ENCODE measurements at places on chromosomes 5 and 9. TPM values are rescaled to one million over a fixed set of nuclear protein-coding genes. Genes with fewer than 3 reads are reported as not detected.

GRCh38 chr9:20387062-20387461 lies 235.2 kb downstream of the MLLT3 start:
- no peak for DNase-seq

ACTL7A gene
- total RNA-seq: not detected

PCDHGA1 gene
- 0.75 TPM for total RNA-seq

GRCh38 chr5:14373685-14374084 lies 207.9 kb upstream of the OTULINL start:
- no peak for DNase-seq

GRCh38 chr5:105812304-105812703 lies 1858.4 kb downstream of the EFNA5 start:
- DNase-seq: no peak

- DNase-seq: no peak
These were observed 48.4 kb downstream of the TNFSF15 start for GRCh38 chr9:114757395-114757794.

GRCh38 chr5:154002093-154002492 lies 36.6 kb downstream of the FAM114A2 start:
- no peak for DNase-seq

IFNB1 gene
- not detected for total RNA-seq

DNA sequence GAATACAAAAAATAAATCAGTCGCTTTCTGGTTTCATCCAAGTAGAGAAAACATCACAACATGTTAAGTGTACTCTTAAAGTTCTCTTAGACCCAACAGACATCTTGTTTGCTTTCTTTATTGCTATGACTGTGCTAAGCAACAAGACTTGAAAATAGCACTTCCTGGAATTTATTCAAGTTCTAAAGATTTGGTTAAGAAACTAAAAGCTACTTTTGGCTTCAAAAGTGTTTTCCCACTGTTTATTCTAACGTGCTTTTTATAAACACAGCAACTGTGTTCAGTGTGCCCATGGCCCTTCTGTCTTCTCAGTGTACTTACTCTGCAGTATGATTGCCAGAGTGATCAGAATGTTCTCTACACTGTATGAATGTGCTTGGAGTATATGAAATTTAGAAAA lies 109.8 kb downstream of the GIN1 start:
- no peak for DNase-seq

DNA sequence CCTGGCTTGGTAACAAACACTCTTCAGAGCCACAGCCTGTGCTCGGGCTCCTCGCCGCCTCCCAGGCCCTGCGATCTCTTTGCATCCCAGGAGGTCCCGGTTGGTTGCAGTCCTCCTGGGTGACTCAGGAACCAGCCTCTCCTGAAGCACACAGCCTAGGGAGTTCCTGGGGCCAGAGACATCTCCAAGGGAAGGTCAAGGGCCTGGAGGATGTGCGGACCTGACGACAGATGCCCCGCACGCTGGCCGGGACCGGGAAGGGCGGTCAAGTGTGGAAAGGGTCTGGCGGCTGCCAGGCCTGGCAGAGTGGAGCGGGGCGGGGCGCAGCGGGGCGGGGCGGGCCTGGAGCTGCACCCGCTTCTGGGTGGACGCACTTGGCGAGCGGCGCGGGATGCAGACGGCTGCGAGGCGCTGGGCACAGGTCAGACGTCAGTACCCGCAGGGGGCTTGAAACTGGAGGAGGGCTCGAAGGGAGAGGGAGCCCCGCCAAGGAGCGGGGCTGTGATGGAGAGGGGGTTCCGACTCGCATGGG lies 45.0 kb upstream of the PRSS3 start:
- DNase-seq: no peak
